Upper lobe of right lung (tissue), 1 donor: ENCODE measurements at places on chromosomes 13 and 19. TPM values are rescaled to one million over a fixed set of nuclear protein-coding genes. Genes with fewer than 3 reads are reported as not detected.

Gene SMIM17
- total RNA-seq, result not detected

Gene LMTK3
- 7.1 TPM for total RNA-seq

Gene NLRP9
- total RNA-seq, result not detected

GRCh38 chr13:25881971-25882451, 169.8 kb downstream of the SHISA2 start:
- H3K4me1 ChIP-seq, result no peaks in the 10 kb centered on the region
- no peak overlapping the region for H3K4me3 ChIP-seq
- DNase-seq, result no peak
- H3K36me3 ChIP-seq, result no peaks in the 10 kb centered on the region
- H3K27ac ChIP-seq, result no peak overlapping the region
- H3K27me3 ChIP-seq, result no peaks in the 10 kb centered on the region

DNA sequence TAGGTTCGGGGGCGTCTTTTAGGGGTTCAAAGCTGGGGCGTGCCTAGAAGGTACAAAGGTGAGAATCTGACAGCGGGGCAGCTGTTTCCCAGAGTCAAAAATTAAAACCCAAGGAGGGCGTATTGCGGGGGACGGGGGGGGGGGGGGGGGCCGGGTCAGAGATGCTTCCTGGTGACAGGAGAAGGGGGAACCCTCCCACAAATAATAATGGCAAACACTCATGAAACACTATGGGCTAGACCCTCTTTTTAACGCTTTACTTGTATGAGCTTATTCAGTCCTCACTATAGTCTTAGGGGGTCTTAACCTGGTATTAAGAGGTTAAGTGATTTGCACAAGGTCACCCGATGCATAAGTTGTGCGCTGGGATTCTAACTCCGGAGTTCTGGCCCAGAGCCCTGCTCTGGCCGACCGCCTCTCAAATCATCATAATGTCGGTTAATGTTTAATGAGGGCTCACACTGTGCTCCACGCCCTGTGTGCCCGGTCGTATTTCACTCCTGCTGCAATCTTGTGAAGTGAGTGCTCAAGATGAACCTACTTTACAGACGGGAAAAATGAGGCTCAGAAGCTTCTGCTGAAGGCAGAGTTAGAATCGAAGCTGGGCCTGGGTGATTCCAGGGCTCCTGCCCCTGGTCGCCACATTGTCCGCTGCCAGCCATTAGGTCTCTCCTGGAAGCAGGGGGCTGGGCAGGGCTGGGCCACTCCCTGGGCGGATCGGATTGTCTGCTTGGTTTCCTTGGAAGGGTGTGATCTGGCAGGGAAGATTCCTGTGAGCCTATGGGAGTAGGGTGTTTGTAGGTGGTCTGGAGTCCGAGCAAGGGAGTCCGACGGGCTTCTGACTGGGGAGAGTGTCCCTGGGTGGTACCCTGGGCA, 964 bp downstream of the PAK4 start:
- peaks cover 30% of the 10 kb centered on the region for H3K4me1 ChIP-seq
- peak overlapping the region; percentile 63 for H3K27ac ChIP-seq
- peak overlapping the region; percentile 64 for H3K4me3 ChIP-seq
- H3K36me3 ChIP-seq, result no peaks in the 10 kb centered on the region
- H3K27me3 ChIP-seq, result no peaks in the 10 kb centered on the region
